ENCODE measurements at places on chromosomes 7 and 10.

- peak; percentile 29 for DNase-seq
Measured at GRCh38 chr7:134029743-134030142, 97.4 kb upstream of the LRGUK start.

- no peak for DNase-seq
Measured at GRCh38 chr7:101207459-101207858, 6.6 kb upstream of the MOGAT3 start.

DNA sequence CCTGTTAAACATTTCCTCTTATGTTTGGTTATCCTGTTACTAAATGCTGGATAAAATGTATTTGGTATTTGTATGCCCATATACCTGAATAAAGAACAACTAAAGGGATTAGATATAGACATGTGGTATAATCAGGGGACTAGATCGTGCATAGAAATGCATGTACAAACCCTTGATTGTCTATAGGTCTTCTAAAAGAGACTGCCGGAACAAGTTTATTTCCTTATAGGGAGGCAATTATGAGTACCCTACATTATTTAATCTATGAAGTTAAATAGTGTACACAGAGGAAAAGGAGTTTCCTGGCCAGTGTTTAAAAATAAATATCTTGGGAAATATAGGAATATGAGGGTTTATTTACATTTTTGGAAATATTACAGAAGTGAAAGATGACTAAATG is 44.6 kb downstream of the CCSER2 start:
- no peak for DNase-seq

DNA sequence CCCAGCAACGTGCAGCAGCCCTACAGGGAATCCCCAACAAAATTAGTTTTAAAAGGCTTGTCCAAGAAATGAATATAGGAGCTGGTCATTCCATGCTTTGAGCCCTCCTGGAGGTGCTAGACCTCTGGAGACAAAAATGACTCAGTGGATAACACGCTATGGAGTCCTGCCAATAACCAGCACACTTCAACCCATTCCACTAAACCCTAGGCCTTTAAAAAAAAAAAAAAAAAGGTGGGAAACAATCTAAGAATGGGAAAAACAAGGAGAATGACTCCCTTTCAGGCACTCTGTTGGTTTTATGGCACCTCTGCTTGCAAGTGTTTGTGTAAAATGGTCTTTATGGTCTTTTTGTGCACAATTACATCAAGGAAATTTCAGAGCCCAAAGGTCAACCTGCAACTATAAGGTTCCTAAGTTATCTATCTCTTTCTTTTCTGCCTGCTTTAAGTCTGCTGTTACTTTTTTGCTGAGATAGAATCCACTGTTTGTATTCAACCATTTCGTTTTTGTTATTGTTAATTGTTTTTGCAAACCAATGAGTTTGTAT is 21.3 kb downstream of the AVL9 start:
- peak; percentile 16 for DNase-seq

DNA sequence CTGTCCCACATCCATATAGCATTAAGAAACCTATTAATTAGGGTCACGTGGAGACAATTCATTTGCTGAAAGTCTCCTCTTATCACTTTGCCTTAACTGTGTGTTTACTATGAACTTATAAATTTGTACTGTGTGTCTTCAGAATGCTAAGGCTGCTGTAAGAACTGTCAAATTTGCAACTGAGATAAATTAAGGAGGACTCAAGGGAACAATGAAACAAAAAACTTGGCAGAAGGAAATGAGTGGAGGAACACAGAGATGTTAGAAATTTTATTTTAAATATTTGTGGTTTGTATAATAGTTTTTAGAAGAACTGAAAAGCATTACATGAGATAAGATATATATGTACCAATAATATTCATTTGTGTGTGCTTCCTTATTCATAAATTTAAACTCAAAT is 1005.3 kb upstream of the SORCS1 start:
- peak; percentile 63 for DNase-seq

GRCh38 chr7:139127648-139128047 is 18.1 kb upstream of the ZC3HAV1 start:
- DNase-seq = no peak

DNA sequence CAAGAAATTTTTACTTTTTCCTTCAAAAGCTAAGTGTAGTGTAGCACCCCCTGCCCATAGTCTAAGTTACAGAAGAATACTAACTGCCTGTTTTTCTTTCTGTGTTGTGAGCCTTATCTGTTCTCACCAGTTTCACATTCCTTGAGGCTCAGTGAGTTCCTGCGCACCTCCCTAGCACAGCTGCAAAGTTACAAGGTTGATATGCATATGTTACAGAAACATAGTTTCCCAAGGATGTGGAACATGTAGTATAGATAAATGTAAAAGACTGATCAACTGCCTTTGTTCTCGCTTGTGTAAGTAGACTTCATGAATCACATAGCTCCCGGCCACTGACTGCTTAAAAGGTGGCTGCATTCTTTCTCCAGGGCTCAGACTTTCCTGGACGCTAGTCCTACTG is 6.7 kb upstream of the ZNF33B start:
- no peak for DNase-seq

DNA sequence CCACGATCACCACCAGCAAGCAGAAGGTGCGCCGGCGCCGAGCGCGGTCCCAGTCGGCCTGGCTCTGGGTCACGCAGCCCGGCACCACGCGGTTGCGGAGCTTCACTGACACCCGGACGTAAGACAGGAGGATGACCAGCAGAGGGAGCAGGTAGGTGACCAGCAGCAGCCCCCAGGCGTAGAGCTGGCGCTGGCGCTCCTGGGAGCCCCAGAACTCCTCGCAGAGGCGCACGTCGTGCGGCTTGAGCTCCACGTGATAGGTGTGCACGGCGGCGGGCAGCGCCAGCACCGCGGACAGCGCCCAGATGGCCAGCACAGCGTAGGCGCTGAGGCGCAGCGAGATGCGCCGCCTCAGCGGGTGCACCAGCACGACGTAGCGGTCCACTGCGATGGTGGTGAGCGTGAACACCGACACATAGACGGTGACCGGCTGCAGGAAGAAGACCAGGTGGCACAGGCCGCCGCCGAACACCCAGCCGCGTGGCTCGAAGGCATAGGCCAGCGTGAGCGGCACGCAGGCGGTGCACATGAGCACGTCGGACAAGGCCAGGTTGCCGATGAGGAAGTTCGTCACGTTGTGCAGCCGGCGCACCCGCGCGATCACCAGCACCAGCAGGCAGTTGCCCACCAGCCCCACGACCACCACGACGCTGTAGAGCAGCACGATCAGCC is 920 bp downstream of the PRLHR start:
- peak; percentile 46 for DNase-seq

GRCh38 chr7:112167147-112167546 is 39.1 kb downstream of the DOCK4 start:
- no peak for DNase-seq

- DNase-seq = no peak
Measured at GRCh38 chr7:129779602-129780256, 168.2 kb downstream of the NRF1 start.

GRCh38 chr7:13540429-13540828 is 449.0 kb downstream of the ETV1 start:
- peak; percentile 31 for DNase-seq

GRCh38 chr10:26464632-26465280 is 26.6 kb downstream of the APBB1IP start:
- DNase-seq = no peak

GRCh38 chr7:139561-140243 is 52.7 kb upstream of the FAM20C start:
- DNase-seq = no peak

- DNase-seq = no peak
Measured at GRCh38 chr10:19946791-19947190, 130.6 kb downstream of the PLXDC2 start.

DNA sequence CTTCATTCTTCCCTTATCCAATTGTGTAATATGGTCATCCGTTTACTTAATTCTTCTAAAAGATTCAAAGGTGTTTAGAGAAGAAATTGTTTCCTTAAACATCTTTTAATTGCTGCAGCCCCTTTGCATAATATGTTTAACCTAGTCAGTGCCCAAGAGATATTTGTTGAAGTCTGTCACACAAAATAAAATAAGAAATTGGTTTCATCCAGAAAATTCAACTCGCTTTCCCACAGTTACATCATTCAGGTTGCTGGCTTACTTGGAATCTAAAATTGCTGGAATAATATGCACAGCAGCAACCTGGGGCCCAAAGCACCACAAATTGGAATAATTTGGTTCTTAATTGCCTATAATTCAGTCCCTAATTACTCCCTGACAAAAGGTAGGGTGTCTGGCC is 155.1 kb upstream of the ETV1 start:
- peak; percentile 17 for DNase-seq

DNA sequence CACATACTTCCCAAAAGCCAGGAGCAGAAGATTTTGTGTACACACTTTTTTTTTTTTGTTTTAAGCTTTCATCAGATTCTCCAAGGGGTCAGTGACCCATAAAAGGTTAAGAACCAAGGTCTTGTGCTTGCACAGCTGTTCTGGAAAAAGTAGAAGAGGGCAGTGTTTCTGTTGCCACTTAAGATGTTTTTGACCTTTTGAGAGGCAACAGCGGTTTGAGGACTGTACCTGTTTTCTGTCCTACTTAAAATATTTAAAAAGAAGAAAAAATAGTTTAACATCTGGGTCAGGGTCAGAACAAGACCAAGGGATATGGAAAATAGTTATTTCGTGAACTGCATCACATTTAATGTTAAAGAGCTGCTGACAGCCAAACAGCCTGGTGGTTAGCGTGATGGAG is 32.9 kb downstream of the AUTS2 start:
- no peak for DNase-seq

DNA sequence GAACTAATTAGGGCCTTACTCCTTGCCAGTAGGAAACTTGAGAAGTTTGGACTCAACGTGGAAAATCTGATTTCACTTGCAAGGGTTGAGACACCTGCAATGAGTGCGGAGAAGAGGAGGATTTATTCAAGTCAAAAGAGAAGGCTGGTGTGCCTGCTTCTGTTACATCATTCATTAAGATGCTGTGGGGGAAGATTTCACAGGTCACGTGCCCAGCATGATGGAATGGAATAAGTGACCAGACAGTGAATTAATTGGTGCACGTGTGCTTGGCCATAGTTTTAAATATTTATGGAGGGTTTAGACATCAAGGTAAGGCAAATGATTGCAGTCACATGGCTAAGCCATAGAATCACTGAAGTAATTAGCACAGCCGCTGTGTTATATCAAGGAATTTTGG is 155.0 kb downstream of the C7orf25 start:
- DNase-seq = no peak

DNA sequence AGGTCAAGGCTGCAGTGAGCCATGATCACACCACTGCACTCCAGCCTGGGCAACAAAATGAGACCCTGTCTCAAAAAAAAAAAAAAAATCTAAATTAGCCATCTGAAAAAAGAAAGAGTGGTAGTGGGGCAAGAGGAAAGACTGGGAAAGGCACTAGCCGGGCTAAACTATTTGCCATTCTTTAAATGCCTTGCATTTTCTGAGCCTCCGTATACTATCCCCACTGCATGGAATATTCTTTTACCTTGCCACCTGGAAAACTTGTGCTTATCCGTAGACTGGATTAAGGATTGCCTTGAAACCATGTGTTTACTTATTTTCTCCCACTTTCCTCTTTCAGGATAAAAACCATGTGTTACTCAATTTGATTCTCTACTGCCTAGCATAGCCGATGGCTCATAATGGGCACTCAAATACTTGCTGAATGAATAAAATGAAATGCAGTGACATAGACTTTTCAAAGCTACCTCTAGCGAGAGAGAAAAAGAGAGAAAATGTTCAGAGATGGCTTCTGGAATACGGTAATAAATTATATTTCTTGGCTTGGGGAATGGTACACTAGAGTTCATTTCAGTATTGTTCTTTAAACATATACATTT is 30.6 kb downstream of the HYCC1 start:
- DNase-seq = no peak

GRCh38 chr7:129676017-129676897 is 64.7 kb downstream of the NRF1 start:
- DNase-seq = no peak

GRCh38 chr7:82172017-82172416 is 271.6 kb downstream of the CACNA2D1 start:
- DNase-seq = no peak

DNA sequence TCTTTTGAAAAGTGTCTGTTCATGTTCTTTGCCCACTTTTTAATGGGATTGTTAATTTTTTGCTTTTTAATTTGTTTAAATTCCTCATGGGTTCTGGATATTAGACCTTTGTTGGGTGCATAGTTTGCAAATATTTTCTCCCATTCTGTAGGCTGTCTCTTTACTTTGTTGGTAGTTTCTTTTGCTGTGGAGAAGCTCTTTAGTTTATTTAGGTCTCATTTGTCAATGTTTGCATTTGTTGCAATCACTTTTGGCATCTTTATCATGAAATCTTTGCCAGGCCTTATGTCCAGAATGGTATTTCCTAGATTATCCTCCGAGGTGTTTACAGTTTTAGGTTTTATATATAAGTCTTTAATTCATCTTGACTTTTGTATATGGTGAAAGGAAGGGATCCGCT is 23.9 kb upstream of the CYP2C19 start:
- no peak for DNase-seq

- DNase-seq = no peak
Measured at GRCh38 chr7:107224374-107225223, 55.8 kb downstream of the HBP1 start.

DNA sequence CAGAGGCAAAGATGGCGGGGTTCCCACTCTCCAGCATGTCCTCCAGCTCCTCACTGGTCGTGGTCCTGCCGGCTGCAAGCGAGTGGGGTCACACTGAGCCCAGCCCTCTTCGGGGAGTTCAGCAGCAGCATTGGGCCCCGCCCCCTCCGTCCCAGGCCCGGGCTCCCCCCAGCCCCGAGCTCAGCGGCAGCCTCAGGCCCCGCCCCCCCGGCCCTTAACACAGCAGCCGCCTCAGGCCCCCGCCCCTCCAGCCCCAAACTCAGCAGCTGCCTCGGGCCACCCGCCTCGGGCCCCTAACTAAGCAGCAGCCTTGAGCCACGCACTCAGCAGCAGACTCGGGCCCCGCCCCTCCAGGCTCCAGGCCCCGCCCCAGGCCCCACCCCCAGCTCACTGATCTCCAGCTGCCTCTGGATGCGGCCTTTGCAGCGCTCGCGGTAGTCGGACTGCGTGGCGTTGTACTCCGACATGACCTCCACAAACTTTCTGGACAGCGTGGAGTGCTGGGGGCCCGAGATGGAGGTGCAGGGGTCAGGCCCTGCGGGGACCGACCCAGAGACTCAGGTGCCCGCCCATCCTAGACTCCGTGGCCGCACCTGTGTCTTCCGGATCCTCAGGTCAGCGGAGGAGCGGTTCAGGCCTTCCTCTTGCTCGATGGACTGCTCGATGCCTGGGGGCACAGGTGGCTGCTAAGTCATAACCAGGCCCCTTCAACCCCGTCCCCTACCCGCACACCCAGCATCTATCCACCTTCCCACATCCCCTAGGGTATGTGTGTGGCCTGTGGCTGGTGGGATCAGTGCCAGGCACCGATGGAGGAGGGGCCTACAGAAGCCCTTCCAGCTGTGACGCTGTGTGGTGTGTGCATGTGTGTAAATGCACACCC is 15.5 kb downstream of the STX1A start:
- peak; percentile 70 for DNase-seq

DNA sequence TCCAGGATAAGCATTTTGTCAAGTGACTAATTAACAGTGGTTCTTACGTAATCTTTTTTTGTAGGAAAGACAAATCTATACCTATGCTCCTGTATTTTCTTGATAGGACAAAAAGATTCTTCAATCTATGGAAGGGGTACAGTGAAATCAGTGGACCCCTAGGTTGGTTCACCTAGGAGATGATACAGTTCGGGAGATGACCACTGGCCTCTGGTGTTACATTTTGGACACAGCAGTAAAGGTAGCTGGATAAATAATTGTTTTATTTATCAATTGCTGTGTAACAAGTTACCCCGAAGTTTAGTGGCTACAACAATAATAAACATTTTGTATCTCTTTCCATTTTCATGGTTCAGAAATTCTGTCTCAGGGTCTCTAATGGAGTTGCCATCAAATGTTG is 288.2 kb upstream of the MAGI2 start:
- DNase-seq = no peak

All from fibroblast of upper back skin (primary cell).